Cortex of kidney (tissue), 1 donor: ENCODE measurements at places on chromosomes 16 and 17.

DNA sequence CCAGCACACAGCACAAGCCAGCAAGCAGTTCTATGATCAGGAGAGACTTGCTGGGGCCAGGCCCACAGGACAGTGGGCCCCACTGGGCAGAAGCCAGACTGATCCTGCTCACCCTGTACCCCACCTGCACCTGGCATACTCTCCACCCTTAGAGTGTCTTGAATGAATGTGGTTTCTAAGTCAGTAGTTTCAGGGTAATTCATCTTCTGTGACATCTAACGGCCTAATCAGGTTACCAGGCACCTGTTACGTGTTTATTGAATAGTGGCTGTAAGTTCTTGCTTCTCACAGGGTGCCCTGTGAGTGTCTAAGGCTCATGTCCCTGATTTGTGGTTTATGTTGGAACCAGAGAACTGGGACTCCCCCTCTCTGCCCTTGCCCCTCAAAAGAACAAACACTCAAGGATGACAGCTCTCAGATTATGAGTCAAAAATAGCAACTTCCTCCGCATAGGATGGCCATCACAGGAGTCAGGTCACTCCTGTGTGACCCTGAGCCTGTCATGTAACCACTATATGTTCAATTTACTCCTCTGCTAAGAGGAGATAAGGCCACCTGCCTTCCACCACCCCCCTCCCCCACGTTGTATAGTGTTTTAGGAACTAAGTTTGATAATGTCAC, 7.0 kb upstream of the OR2C1 start:
- DNase-seq = no peak

GRCh38 chr17:76086384-76086783, 7.4 kb downstream of the ZACN start:
- no peak for DNase-seq

DNA sequence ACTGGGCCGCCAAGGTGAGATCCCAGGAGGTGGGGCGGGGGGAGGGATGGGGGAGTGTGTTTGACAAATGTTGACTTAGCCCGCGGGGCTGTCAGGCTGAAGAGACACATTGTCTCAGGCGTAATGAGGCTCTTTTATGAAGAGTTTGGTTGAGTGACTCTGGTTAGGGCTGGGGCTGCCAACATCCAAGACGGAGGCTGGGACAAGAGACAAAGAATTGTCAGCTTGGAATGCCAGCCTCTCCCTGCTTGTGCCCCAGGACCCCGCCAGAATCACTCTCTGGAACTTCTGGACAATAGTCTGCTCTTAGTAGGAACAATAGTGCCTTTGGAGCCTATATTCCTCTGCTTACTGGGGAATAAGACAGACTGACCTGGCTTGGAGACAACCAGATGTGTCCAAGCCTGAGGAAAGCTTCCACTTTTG, 24.0 kb downstream of the PCTP start:
- DNase-seq = no peak

DNA sequence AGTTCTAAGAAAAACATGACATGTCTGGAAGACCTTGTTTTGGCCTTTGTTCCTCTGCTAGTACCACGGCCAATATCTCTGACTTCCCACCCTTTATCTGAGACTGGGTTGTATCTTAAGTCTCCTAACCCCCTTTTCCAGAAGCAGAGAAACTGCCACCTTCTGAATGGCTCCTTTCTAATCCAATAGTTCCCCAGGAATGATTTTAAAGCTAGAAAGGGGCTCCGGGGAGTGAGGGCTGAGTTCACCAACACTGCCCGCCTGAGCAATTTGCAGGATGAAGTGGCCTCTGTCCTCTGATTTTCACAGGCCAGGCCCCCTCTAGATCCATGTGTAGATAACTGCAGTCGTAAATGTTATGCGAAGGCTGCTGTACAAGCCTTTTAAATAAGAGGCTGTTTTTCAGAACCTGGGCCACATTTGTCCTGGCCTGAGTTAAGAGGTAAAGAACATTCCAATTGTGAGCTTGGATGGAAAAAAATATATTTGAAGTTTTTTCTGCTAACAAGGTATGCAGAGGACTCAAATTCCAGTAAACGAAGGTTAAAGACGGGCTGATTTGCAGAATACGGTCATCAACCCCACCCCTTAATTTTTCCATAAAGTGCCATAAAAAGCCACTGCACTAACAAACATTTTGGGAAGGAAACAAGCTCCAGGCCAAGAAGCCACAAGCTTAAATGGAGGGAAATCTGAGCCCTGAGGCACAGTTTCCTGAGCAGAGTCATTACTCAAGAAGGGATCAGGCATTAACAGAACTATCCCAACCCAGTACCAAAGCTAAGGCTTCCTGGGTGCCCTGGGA, 117.0 kb upstream of the MAF start:
- DNase-seq = no peak

DNA sequence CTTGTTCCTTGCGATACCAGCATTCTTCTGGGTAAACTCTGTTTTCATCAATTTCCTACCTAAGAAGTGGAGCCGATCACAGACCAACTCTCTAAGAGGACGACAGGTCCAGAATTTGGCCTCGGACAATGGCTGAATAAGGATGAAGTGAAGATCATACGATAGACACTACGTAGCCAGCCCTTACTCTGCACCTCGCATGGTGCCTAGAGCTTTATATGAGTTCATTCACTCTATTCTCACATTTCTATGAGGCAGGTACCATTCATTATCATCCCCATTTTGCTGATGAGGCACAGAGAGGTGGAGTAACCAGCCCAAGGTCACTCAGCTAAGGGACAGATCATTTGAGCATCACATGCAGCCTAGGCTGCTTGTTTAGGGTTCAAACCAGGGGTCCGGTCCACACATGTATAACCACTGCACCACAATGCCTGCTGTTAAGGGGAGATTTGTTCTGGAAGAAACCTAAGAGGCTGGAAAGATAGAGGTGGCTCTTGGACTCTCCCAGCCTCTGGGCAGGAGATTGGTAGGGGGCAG, 78.6 kb downstream of the MYH11 start:
- DNase-seq = no peak
